ENCODE measurements at places on chromosomes 7 and 10.
A peak's percentile ranks its signal among the peaks of the same experiment; 100 is the strongest.

- no peak for DNase-seq
Measured at GRCh38 chr10:107894516-107894915, 730.0 kb upstream of the SORCS1 start.

GRCh38 chr7:82444220-82444909, 788 bp upstream of the CACNA2D1 start:
- DNase-seq = peak; percentile 5

DNA sequence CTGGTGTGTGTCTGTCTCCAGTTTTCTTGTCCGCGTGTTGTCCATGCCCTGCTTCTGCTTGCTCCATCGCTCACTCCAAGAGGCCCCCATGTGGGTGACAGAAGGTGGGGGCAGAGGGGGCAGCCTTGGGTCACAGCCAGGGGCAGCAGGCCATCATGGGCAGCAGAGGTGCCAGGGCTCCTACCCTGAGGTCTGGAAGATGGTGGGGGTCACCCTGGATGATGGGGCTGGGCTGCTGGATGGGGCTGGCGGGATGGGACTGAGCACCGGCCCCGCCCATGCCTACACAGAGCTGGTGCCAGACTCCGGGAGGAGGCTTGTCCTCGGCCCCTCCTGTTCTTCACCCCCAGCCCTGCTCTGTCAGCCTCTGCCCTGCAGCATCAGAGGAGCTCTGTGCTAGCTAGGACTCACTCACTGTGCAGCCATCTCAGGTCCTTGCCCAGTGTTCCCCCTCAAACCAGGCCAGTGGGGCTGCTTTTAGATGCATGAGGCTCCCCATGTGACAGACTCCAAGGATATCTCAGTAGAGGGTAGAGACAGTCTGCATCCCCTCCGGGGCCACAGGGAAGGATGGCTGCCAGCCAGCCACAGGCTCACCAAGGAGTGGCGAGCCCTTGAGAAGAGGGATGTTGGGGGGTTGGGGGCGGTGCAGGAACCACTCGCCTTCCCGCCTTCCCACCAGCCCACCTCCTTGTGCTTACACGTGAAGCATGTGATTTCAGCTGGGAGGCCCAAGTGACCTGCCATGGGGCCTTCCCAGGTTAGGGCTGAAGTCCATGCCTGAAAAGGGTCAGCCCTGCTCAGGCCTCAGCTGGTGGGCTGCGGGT, 35.5 kb upstream of the PPIF start:
- DNase-seq = no peak

- DNase-seq = no peak
Measured at GRCh38 chr7:105017657-105018365, 3.8 kb downstream of the KMT2E start.

DNA sequence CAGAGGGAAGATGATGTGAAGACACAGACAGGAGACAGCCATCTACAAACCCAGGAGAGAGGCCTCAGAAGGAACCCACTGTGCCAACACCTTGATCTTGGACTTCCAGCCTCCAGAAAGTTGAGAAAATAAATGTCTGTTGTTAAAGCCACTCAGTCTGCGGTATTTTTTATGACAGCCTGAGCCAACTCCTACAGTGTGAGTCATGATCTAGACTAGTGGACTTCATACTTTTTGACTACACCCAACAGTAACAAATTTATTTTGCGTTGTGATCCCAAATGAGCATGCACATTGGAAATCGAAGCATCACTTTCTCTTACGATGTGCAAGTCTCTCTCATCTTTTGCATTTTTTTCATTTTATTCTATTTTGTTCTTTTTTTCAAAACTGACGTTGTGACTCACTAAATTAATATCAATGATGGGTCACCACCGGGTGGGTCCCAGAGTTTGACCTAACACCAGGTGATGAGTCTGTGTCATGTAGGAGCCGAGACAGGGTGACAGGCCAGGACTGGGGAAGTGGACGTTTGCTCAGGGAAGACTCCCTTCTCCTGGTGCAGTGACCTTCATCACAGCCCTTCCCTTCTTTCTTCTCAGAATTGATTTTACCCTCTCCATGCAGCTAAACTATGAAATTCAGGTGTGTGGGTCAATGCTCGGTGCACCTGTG, 28.9 kb downstream of the PHYH start:
- DNase-seq = no peak

DNA sequence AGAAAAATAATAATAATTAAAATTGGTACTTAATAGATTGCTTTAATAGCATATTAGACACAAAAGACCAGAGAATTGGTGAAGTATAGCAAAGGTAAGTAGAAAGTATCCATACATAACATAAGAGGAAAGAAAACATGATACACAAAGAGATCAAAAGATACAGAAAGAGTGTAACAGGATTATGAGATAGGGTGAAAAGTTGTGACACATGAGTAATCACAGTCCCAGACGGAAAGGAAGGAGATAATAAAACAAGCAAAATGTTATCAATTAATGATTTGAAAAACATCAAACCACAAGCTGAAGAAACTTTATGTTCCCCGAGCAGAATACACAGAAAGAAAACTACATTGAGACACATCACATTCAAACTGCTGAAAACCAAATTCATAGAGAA, 10.5 kb downstream of the TCAF1 start:
- DNase-seq = no peak

GRCh38 chr10:103280506-103280905, 3.6 kb downstream of the INA start:
- no peak for DNase-seq

DNA sequence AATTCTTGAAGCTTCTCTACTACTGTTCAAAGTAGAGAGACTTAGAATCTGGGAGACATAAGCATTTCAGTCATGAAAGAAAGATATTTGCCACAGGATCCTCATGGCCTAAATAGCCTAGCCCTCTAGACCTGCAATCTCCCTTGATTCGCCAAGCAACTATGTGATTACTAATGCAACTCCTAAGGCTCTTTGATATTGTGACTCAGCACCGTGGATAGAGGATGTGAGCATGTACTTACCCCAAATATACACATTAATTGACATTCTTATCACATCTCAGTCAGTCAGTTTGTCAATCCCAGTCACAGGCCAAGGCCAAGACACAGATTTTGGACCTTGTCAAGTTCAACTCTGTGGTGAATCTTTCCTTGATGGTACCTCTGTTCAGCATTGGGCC, 42.6 kb downstream of the GPR37 start:
- DNase-seq = no peak

All from endothelial cell (in vitro differentiated cells).